ENCODE measurements at places on chromosomes 3 and 15. TPM values are rescaled to one million over a fixed set of nuclear protein-coding genes. Genes with fewer than 3 reads are reported as not detected.

GRCh38 chr3:119834754-119835370 is 53.0 kb downstream of the NR1I2 start:
- no peak overlapping the region for H3K27ac ChIP-seq
- DNase-seq = no peak
- H3K4me3 ChIP-seq = no peak overlapping the region
- H3K4me1 ChIP-seq = no peaks in the 10 kb centered on the region
- no peaks in the 10 kb centered on the region for H3K27me3 ChIP-seq
- H3K36me3 ChIP-seq = no peaks in the 10 kb centered on the region

GRCh38 chr3:127532561-127533203 is 57.9 kb downstream of the TPRA1 start:
- no peak for DNase-seq
- H3K4me3 ChIP-seq = no peak overlapping the region
- H3K27me3 ChIP-seq = no peaks in the 10 kb centered on the region
- H3K36me3 ChIP-seq = no peaks in the 10 kb centered on the region
- no peaks in the 10 kb centered on the region for H3K4me1 ChIP-seq

Gene SMAD6
- 22.6 TPM for total RNA-seq

Gene ALPK3
- 2.6 TPM for total RNA-seq

Gene ZNF660
- total RNA-seq = 4.0 TPM
